ENCODE measurements at places on chromosomes 4 and X.
A peak's percentile ranks its signal among the peaks of the same experiment; 100 is the strongest.

- DNase-seq = no peak
These were observed 108.3 kb upstream of the TEX13A start for GRCh38 chrX:105328773-105329172.

- peak; percentile 30 for DNase-seq
These were observed at the start of gene CXCL5 for GRCh38 chr4:73998040-73999011. Gene CXCL5, minus strand, starts transcription at chr4:73998677. Its CDS starts 96 bp downstream, at chr4:73998581.

DNA sequence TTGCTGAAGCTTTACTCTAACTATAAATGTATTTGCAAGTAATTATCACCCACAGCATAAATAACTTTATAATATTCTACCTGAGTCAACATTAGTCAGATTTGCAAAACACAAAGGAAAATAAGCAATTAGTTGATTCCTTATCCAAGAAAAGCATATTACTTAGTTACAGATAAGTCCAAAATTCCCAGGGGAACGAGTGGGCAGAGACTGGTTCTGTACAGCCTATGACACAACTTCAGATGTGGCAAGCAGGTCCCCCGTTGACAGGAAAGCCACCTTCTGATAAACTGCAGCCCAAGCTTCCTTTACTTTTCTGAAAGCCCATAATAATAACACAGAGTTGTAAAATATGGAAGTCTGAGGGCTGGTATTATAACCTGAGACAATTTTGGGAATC lies 62.4 kb upstream of the NDP start:
- no peak for DNase-seq

DNA sequence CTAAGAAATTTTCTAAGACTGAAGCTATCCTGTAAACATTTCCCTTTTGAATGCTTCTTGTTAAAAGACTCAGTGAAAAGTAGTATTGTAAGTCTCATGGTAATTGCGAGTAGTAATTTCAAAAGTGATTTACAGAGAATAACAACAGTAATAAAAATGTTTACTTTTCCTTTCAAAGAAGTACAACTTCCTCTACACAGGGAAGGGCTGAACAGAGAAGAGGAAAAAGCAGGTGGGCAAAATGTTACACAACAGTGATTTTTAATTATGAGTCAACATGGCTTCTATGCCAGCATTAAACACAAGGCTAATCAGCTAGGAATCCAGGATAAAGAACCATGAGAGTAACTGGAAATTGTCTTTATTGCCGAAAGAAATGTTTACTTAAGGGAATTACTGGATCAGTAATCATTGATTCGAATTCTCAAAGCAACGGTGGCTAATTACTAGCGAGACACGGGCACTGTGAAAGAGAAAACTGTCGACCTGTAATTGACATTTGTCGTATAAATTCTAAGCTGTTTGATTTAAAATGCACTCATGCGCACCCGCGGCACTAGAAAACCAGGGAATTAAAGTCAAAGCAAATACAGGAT lies 15.4 kb downstream of the UTP3 start:
- DNase-seq = peak; percentile 2

DNA sequence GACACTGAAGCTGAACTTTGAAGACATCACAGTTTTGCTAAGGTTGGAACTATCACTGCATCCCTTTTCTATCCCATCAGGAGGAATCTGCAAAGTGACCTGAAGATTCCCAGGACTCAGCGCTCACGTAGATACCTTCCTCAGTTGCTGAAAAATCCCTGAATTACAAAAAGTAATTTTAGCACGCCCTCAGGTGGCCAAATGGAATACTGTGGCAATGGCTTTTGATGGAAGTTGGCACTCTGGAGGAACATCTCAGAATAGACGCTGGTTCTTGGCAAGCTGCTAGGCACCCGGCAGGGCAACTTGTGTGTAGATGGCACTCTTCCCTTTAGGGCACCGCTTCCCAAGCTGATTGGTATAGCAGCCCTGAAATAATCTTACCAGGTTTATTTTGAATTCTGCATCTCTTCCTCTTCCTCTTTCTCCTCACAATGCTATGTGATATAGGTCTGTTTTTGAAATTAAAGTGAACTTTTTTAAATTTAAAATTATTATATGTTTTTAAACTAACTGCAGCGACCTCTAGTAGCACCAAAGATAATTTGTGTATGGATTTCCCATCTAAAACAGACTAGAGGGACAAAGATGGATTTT lies 16.3 kb upstream of the ESX1 start:
- peak; percentile 10 for DNase-seq

DNA sequence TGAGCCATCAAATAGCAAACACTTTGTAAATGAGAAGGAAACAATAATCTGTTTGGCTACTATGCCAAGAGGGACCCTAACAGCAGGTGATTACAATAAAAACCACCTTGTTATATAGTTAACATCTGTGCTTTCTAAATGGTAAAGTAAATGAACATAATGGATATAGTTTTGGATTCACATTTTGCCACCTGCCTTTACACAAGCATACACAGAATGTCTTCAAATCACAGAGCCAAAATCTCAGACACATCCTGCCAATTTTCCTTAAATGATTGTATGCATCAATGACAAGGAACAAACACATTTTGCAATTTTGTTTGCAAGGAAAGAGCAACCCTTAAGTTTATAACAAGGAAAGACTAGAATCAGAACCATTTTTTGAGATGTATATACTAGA lies 334.2 kb downstream of the FSTL5 start:
- no peak for DNase-seq

- DNase-seq = no peak
These were observed 13.9 kb downstream of the FNIP2 start for GRCh38 chr4:158782551-158783360.

GRCh38 chr4:14143892-14144291 lies 516.4 kb upstream of the BOD1L1 start:
- DNase-seq = no peak

DNA sequence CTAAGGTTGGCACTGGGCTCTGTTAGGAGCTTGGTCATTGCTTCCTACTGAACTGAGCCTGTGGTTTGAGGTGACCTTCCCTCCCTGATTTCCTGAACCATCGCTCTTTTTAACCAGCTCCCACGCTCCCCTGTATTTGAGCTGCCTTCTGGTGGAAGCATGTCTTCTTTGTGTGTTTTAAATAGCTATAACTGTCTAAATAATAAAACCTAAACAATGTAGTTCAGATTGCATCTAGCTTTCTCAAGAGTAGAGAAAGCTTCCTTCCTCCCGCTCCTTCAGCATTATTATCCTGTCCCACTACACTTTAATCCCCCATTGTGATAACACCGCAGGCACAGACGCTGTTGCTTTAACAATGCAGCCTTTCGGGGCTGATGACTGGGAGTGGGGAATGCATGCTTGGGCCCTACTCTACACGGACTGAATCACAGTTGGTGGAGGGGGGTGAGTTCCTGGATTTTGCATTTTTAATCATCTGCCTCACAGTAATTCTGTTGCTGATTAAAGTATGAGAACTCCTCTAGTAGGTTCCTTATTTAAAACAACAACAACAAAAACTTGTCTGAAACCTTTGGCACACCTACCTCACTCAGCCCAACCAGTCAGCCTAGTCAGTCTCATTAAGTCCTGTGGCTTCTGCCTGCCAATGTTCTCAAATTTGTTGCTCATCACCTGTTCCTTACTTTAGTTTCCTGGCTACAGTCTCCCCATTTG lies 6.6 kb downstream of the SMS start:
- no peak for DNase-seq

DNA sequence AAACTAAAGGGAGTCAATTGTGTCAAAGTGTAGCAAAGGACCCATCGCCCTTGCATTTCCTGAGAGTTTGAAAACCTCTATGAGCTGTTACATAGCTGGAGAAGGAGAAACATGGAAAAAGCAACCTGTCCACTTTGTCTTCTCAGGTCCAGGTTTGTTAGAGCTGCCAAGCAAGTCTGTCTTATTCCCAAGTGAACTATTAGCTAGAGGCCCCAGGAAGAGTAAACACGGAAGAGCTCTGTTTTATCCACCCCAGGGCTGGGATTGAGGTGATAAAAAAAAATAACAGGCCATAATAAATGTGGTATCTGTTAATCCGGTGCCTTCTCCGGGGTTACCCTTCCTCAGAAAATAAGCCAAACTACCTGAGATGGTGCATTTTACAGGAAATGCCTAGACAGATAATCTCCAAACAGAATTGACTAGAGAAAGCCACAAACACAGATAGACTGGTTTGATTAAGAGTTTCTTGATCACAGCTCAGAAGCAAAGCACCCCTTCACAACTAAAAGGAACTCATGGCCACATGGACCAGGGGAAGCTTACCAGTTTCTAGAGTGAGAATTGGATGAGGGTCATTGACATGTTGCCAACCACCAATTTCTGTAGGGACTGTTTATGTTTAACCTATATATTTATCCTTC lies 35.9 kb upstream of the RELL1 start:
- DNase-seq = no peak

- DNase-seq = no peak
These were observed 62.9 kb upstream of the ADRA2C start for GRCh38 chr4:3703343-3703676.

- no peak for DNase-seq
These were observed 141.5 kb downstream of the TENM3 start for GRCh38 chr4:182384631-182385091.

GRCh38 chr4:100985576-100985975 lies 361.8 kb downstream of the PPP3CA start:
- DNase-seq = no peak

DNA sequence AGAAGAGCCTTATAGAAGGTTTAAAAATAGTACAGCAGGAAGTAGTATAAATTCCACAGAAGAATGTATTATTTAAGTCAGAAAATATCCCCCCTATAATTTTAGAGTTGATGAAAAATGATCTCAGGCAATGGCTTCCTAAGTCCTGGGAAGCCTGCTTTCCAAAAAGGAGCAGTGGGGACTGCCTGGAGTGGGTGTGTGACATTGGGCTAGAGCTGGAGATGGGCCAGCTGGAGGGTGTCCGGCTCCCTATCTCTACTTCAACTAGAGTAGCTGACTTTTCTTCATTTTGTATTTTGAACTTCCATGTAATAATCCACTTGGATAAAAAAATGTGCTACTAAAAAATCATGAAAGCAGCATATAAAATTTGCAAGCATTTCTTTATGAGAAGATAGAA lies 253.9 kb downstream of the ANK2 start:
- DNase-seq = no peak

DNA sequence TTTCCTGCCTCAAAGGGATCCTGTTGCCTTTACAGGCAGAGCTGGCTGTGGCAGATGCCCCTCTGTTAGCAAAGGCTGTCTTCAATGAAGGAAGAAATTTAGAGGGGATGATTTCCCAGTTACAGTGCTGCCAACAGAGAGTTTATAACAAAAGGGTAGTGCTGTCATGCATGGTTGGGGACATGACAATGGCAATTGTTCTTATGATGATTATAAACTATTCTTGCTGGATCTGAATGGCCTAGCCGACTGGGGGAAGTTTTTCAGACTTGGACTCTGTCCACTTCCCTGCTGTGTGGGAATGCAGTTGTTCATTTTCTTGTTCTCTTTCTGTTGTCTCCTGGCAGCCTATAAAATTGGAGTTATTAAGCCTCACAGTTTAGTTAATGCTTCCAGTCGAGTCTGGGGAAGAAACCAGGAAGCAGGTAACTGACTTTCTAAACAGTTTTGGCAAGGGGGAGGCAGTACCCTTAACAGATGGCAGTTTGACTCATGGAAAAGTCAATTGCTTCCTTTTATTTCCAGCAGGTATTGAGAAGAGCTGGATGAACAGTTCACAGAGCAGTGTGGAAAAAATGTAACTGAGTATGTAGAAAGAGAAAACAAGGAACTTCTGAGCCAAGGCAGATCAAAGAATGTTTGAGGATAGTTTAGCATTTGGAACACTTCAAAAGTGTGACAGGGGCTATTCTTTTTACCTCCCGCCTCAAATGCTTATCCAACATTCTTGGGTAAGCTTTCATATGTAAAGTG lies 582.6 kb downstream of the RAPGEF2 start:
- DNase-seq = no peak

- DNase-seq = no peak
These were observed 67.4 kb downstream of the DMP1 start for GRCh38 chr4:87717276-87718031.

- no peak for DNase-seq
These were observed 96.7 kb downstream of the AREG start for GRCh38 chr4:74541667-74542066.
